T-helper 2 cell treated with Interferon-gamma antibody and Interleukin-4, amounts not matched to agents 5 μg/mL and 100 μg/mL, for 36 hours (primary cell): ENCODE measurements at places on chromosomes 11 and 22.
A peak's percentile ranks its signal among the peaks of the same experiment; 100 is the strongest.

DNA sequence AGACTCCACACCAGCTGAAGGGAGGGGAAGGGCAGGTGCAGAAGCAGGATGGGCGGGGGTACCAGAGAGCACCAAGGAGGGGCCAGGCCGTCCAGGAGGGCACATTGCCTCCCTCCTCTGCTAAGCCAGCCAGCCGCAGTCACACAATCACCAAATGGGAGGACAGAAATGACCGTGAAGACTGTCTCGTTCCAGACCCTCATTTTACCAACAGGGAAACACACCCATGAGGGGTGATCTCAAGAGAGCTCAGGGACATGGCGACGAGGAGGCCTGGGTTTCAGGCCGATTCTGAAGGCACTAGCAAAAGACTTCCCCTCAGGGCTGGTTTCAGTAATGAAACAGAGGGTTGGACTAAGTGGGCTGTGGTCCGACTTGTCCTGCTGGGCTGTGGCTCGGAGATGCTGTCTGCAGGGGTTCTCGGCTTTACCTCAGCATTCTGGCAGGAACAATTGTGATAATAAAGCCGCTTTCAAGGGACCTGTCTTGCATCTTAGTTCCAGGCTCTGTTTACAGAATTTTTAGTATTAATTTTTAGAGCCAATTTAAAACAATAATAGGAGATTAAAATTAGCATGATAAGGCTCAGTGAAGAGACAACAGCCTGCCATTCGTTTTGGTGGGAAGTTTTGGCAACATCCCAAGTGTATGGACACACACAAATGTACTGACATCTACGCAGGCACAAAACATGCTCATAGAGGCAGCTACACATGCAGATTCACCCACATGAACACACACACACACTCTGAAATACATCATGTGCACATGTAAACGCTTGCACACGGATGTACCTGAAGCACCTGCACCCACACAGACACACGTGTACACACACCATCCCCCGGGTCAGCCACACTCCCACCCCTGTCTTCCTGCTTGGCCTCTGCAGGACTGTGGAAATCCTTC lies 2.0 kb upstream of the B3GAT1 start:
- peak overlapping the region; percentile 59 for H3K4me3 ChIP-seq
- H3K27me3 ChIP-seq, result peaks cover 61% of the 10 kb centered on the region
- DNase-seq, result no peak
- H3K4me1 ChIP-seq, result peaks cover 7% of the 10 kb centered on the region
- H3K36me3 ChIP-seq, result no peaks in the 10 kb centered on the region
- no peak overlapping the region for H3K27ac ChIP-seq

GRCh38 chr22:48523091-48523490 lies 1304.6 kb downstream of the BRD1 start:
- H3K36me3 ChIP-seq, result no peaks in the 10 kb centered on the region
- H3K4me3 ChIP-seq, result no peak overlapping the region
- no peaks in the 10 kb centered on the region for H3K4me1 ChIP-seq
- no peak overlapping the region for H3K27ac ChIP-seq
- H3K27me3 ChIP-seq, result no peaks in the 10 kb centered on the region

- no peaks in the 10 kb centered on the region for H3K27me3 ChIP-seq
- H3K36me3 ChIP-seq, result peaks cover 5% of the 10 kb centered on the region
- H3K27ac ChIP-seq, result peak overlapping the region; percentile 52
- no peak overlapping the region for H3K4me3 ChIP-seq
Measured at GRCh38 chr22:44686873-44687600, 15.0 kb upstream of the PRR5 start.

- no peaks in the 10 kb centered on the region for H3K4me1 ChIP-seq
- H3K27me3 ChIP-seq, result peaks cover 49% of the 10 kb centered on the region
- H3K27ac ChIP-seq, result no peak overlapping the region
- DNase-seq, result no peak
Measured at GRCh38 chr11:12017865-12018453, 9.5 kb upstream of the DKK3 start.

- no peak overlapping the region for H3K27ac ChIP-seq
- H3K36me3 ChIP-seq, result peaks cover 11% of the 10 kb centered on the region
- H3K4me1 ChIP-seq, result peaks cover 9% of the 10 kb centered on the region
- no peak for DNase-seq
- peak overlapping the region; percentile 84 for H3K4me3 ChIP-seq
Measured at GRCh38 chr11:66546966-66547661, 411 bp downstream of the ACTN3 start.
